ENCODE measurements at places on chromosomes 2 and 18.

DNA sequence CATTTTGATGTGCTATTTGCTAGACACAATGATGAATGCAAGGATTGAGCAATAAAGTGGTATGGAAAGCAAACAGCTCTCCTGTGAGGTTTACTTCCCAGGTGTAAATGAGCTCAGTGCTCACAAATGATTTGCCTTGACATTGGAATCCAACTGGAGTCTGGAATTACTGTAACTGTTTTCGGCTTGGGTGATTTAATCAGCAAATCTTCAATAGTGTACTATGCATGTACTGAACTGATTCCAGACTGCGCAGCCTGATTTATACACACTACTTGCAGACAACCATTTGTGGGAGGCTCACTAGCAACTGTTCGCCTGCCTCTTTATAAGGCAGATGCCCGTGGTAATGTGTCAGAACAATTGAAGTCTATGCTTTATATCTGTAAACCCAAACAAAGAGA is 27.9 kb upstream of the SOX11 start:
- DNase-seq, result no peak

GRCh38 chr2:41830600-41830999 is 217.2 kb upstream of the PKDCC start:
- no peak for DNase-seq

DNA sequence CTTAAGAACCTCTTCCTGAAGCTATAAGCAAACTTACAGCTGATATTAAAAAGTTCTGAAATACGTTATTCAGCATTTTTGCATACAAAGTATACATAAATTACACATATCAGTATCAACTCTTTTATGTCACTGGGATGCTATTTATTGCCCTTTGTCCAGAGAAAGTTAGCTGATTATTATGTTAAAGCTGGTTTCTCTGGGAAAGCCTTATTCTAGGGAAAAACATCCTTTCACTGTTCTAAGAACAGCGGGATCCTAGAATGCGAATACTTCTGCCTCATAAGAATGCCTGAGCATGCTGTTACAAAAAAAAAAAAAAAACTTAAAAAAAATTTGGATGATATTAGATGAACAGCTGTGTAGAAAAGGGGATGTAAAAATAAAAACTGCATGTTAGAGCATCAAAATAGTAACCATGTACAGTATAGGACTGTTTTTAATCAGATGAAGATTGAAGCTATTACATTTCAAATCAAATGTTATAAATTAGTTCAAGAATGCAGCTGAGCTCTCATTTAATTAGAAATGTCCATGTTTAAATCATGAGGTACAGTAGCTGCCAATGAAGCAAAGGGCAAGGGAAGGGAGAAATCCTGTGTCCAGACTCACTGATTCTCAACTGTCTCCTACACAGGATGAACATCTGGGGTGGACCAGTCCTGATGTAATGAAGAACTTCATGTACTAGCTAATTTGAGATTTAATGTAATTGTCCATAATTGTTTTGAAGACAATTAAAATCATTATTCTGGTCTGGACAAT is 8.2 kb downstream of the FTCDNL1 start:
- DNase-seq, result no peak

GRCh38 chr2:46979571-46979979 is 64.0 kb upstream of the MCFD2 start:
- DNase-seq, result no peak

All from RPMI7951 (cell line).